ENCODE measurements at places on chromosomes 11 and 22.
A peak's percentile ranks its signal among the peaks of the same experiment; 100 is the strongest.

GRCh38 chr11:121844016-121844415 lies 272.0 kb downstream of the BLID start:
- DNase-seq = no peak

GRCh38 chr22:49660794-49661781 lies 166.6 kb downstream of the BRD1 start:
- no peak for DNase-seq

DNA sequence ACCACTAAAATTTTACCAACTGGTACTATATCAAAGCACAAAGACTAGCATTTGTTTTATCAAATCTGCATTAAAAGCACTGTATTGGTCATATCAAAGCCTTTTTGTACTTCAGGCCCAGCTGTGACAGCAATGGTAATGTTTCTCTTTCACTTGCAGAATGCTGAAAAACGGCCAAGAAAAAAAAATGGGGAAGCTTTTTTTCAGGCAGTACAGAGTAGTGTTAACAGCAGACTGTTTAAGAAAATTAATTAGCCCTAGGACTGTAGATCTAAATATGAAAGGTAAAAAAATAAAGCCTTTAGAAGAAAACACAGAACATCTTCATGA lies 33.3 kb downstream of the DENND5A start:
- DNase-seq = peak; percentile 2

DNA sequence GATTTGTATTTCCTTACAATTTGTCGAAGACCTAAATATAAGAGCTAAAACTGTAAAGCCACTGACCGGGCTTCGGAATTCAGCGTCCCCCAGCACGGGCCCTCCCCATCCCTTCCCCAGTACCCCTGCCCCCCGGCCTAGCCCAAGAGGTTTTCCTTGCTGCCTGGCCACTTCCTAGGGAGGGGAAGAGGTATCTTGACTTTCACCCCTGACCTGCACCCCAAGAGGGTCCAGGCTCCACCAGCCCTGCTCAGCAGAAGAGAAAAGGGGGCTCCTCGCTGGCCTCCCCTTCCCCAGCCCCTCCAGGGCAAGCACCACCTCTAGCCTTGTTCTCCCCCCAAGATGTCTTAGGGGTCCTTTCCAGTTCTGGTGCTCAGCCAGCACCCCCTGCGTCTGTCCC lies 26.1 kb upstream of the CARS1 start:
- no peak for DNase-seq

DNA sequence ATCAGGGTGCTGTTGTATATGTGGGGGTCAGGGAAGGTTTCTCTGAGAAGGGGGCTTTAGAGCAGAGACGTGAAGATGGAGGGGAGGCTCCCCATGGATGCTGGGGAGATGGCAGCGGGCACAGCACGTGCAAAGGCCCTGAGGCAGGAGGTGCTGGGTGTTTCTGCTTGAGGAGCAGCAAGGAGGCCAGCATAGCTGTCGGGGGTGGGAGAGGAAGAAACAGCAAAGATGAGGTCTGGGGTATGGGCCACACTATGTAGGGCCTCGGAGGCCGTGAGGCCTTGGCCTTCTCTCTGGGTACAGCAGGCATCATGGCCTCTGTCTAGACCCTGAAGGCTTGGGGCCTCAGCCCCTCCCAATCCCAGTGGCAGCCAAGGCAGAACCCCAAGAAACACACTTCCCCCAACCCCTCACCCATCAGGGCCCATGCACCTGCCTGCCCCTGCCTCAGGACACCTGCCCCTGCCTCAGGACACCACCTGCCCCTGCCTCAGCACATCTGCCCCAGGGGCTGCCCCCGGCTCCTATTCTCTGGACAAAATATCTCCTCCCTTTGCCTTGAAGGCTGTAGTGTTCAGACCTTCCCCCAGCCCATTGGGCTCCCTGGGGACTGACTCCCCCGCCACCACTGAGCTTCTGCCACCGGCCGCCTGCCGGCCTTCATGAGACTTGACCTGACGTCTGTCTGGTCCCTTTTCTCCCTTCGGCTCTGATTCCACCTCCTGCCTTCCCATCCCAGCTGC lies 6.2 kb downstream of the ALDH3B1 start:
- no peak for DNase-seq

- DNase-seq = no peak
Observed at GRCh38 chr11:14022251-14022650, 59.7 kb downstream of the SPON1 start.

All from SIG-M5 (cell line).